ENCODE measurements at places on chromosomes 2 and 18.
A peak's percentile ranks its signal among the peaks of the same experiment; 100 is the strongest.

DNA sequence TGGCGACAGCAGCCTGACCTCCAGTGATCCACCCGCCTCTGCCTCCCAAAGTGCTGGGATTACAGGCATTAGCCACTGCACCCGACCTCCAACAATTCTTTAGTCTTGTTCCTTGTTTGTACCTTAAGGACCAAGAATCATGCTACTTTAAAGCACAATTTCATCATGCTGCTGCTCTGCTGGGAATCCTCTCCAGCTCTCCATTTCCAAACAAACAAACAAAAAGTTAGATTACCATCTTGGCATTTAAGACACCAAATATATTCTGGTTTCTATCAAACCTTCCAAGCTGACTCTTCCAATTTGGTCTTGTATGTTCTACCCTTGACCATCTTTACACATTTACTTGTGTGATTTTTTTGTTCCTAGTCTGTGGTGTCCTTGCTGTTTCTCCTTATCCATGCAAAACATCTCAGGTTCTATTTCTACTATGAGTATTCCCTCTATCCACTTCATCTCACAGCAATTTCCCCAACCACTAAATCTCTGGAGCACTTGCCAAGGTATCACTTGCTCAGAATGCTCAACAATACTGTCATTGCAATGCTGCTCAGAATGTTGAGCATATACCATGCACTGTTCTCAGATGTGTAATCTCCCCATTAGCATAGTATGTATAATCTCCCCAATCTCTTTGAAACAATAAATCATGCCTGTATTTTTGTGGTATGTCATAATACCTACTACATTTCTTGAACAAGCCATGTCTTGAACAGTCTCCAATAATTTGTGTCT, 73.2 kb upstream of the GALNT5 start:
- no peak for DNase-seq

- no peak for DNase-seq
Observed at GRCh38 chr18:30917651-30918050, 124.9 kb downstream of the DSC3 start.

DNA sequence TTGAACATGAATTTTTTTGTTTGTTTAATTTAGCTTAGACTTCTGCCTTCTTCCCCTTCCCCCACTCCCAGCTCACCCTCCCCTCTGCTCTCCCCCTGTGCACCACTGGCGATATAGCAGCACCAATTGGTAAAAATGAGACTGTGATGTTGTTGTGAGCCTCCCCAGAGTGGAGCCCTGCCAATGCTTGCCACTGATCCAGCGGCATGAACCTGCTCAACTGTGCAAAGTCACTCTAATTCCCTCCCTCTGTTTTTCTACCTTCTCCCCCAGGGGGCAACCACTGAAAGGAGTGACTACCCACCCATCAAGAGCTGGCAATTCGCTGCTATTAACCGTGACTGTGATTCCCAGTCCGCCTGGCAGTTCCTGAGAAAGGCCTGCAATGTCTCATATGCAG, 30.2 kb downstream of the KLHL14 start:
- no peak for DNase-seq

DNA sequence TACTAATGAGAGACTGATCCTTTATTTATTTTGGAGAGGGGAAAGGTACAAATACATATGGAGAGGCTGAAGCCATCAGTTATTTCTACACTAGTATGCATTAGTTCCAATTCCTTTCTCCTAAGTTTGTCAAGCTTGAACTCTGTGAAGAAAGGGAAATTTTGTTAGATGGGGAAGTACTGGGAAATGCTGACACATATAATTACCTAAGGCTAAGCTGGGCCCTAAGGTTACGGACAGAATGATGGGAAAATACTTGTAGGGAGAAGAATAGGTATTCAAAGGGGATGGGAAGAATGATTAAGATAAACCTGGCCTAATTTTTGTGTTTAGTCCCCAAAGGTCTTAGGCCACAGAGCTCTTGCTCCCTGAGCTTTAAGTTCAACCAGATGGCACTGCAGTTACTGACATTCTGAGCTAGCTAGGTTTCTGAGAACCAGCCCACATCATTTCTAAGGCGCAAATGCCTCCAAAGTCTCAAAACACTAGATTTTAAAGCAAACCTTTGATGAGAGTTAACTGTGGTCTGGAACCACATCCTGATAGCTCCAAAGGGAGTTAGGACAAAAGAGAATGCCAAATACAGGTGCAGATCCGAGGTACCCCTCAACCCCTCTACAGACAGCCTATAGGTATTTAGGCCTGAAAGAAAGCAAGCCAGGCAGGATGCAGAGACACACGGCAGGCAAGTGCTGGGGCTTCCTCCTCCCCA, 2.7 kb downstream of the TMEM163 start:
- no peak for DNase-seq

DNA sequence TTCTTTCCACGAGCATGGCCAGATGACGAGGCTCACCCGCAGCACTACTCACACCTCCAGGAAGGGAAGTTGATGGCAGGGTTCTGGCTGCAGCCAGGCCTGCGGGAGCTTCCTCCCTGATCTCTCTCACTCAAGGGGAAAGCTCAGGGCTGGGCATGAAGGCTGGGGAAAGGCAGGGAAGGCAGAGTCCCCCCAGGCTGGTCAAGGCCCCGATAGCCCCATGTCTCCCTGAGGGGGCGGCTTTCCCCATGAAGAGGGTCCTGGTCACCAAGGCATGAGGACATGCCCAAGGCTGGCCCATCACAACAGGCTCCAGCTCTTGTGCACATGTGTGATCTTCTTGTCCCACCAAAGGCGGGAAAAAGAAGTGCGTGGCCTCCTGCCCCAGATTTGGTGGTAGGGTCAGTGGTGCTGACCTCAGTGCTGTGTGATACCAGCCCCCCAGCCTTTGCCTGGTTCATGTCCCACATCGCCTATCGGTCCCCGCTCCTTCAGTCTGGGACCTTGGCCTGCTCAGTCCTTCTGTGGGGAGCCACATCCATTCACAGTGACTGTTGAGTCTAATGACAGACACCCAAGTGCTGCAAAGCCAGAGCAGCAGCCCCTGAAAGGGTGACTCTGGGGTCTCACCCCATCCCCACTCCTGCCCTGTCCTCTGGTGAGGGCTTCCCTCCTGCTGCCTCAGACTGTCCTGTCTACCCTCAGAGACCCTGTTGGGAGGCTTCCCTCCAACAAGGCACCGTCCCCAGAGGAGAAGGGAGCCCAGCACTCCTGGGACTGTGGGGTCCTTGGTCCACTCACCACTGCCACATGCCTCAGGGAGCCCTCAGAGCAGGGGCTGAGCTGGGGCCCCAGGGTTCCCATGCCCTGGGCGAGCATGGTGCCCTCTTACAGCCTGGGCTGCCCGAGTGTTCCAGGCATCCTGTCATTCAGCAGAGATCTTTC, 49.8 kb upstream of the ALPP start:
- DNase-seq, result no peak

DNA sequence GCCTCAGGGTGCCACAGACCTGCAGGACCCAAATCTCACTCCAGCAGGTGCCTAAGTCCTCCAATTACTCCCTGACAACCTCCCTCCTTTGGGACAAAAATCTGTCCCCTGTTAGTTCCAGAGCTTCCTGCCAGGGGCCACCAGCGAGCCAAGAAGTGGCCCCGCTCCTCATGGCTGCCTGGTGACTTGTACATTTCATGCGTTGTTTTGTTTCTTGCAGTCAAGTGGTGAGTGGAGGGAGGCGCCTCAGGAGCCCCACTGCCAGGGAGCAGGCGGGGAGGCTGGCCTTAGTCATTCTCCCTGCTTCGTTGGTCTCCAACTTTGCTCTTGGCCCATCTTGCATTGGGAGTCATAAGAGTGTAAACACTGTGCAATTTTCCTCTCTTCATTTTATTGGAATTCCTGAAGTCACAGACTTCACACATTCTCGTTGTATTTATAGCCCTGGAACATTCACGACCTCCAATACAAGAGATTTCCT, 81.3 kb downstream of the KCNF1 start:
- DNase-seq, result no peak

- DNase-seq, result no peak
Observed at GRCh38 chr2:36658277-36658748, 38.2 kb upstream of the VIT start.

- DNase-seq, result no peak
Observed at GRCh38 chr18:13397504-13398163, 179.1 kb downstream of the LDLRAD4 start.

DNA sequence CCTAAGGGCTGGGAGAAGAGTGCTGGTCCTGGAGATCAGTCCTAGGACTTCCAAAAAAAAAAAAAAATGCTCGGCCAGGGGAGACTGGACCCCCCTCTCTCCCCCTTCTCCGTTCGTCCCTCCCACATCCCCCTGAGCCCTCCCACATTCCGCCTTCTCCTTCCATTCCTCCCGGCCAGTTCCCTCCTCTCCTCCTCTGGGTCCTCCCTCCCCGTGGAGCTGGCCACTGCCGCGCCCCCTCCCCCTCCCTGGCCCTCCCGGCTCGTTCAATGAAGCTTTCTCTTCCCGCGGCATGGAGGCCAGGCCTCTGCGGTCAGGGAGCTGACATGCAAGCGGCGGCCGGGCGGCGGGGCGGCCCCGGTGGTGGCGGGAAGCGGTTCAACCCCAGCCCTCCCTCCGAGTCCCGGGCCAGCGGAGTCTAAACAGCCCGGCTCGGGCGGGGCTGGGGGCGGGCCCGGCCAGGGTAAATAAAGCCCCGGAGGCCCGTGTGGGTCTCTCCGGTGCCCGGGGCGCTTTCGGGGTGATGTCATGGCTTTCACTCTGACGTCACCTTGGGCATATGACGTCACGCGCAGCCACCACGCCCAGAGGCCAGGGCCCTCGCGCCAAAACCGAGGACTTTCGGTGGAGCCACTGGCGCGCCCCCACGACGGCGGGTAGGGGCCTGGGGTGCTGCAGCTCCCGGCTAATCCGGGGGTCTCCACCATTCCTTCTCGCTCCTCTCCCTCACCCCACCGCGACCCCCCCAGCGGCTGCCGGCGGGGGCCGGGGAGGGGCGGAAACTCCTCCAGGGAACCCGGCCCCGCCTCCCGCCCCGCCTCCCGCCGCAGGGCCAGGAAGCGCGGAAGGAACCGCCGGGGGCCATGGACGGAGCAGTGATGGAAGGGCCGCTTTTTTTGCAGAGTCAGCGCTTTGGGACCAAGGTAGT, at the start of the genes DOK1 and LOXL3:
TSS of gene DOK1 (plus strand) at position 829 of the 928 bp plus-strand sequence. CDS start at position 864, 35 bp downstream.
TSS of gene LOXL3 (minus strand) at position 51 of the 928 bp plus-strand sequence. CDS start 1,308 bp downstream, outside the sequence.
- peak; percentile 88 for DNase-seq

- peak; percentile 94 for DNase-seq
Observed at GRCh38 chr18:77206676-77207374, 42.8 kb upstream of the GALR1 start.

DNA sequence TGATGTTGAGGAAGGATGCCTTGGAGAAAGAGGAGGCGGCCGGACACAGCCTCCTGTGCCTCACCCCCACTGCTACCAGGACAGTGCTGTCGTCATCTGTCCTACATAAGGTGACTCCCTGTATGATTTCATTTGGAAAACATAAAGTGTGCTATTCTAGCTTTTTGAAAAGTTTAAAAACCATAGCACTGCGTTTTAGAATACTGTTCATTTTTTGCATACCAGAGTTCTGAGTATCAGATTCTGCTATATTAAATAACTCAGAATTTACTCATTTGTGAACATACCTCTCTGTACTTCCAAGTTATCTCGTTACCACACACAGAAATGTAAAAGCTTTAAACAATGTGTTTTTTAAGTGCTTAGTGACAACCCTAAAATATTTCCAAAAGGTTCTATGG, 302.9 kb downstream of the LRRTM1 start:
- DNase-seq, result peak; percentile 0

DNA sequence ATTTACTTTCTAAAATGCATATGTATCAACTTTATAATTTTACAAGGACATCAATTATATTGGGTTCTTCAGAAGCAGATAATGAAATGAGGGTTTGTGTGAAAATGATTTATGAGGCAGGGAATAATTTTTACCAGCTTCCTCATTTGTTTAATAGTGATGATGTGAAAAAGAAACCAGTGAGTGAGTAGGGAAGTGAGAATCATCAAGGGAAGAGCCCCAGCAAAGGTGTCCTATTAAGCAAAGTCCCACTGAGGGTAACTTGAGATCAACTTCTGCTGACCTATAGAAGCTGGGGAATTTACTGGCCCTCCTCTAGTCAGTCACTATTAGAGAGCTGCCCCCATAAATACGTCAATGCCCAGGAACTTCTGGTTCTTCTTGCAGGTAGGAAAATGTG, 266.8 kb upstream of the LYPD1 start:
- DNase-seq, result no peak

DNA sequence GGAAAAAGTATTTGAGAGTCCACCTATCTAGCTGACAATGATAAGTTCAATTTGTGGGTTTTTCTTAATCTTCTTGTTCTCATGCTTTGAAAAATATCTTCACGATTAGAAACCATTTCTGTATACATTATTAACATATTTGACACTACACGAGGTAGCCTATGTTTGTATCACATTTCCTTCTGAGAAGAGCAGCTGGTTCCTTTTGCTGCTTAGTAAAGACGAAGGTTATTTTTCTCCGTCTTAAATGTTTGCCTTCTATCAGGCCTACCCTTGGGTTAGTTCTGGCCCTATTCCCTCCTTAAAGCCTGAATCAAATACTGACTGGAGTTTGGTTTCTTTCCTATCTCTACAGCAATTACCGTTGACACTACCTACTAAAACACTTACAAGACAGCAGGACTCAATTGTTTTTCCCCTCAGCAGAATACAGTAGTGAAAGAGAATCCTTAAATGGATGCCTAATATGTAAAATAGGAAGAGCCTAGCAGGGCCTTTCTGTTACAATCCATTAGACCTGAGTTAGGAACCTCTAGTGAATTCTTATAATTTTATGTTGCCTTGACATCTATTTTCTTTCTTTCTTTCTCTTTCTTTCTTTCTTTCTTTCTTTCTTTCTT, 790.4 kb downstream of the EPHA4 start:
- no peak for DNase-seq

DNA sequence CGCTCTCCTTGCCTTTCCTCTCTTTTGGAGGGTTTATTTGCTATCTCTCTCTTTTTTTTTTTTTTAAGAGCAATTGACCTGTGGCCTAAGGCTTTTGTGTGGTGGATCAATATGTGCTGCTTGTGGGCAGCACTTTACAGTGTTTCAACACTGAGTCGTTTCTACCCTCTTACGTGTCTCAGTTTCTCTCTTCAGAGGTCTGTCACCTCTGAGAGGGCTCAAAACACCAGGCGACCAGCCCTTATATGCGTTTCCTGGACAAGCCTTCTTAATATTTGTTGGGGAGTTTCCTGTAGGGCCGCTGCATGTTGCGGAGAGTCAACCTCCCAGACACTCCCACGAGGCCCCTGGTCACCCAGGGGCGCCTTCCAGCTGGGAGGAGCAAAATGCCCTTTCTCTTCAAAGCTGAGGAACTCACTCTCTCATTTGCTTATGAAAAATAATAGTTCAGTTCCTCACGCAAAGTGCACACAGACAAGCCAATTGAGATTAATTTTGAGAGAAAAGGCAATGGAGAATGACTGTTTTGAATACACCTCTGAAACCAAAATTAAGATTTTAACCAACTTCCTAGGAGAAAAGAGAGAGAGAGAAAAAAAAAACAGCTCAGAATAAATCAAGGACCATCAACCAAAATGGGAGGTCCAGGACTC, 96.3 kb upstream of the B3GNT2 start:
- no peak for DNase-seq
